ENCODE measurements at places on chromosomes 5 and 9.

GRCh38 chr5:139949710-139950109 is 93.4 kb downstream of the NRG2 start:
- DNase-seq, result no peak

DNA sequence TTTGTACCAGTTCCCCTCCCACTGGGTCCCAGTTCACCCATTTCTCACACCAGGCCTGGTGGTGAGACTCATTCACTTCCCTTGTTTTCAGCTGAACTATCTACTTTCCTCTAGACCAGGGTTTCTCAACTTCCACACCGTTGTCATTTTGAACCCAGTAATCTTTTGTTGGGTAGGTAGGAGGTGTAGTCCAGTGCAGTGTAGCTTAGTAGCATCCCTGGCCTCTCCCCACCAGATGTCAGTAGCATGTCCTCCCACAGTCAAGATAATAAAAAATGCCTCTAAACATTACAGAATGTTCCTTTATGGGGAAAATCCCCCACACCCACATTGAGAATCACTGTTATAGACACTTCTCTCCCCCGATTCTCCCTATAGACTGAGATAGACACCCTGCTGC is 299.1 kb downstream of the EPB41L4A start:
- no peak for DNase-seq

- no peak for DNase-seq
Measured at GRCh38 chr5:44002381-44002901, 386.8 kb downstream of the FGF10 start.

- no peak for DNase-seq
Measured at GRCh38 chr5:73892806-73893205, 266.8 kb downstream of the ARHGEF28 start.

DNA sequence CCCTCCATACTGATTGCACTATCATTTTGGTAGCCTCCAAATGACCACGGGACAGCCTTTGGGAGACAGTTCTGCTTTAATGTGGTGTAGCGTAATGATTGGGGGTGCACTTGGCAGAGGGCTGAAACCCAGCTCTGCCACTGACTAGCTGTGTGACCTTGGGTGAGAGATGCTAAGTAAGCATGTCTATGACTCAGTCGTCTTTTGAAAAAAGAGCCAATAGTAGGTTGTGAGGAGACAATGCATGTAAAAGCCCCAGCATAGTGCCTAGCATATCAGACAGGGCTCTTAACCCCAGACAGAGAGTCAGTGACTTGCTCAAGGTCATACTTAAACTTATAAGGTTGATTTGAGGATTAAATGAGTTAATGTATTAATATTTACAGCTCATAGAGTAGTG is 18.0 kb upstream of the CXCL14 start:
- no peak for DNase-seq

GRCh38 chr9:136907011-136907914 is 20.9 kb downstream of the TRAF2 start:
- no peak for DNase-seq

- no peak for DNase-seq
Measured at GRCh38 chr9:105296877-105297287, 52.4 kb downstream of the SLC44A1 start.

- DNase-seq, result no peak
Measured at GRCh38 chr5:60332244-60333004, 367.5 kb downstream of the DEPDC1B start.

DNA sequence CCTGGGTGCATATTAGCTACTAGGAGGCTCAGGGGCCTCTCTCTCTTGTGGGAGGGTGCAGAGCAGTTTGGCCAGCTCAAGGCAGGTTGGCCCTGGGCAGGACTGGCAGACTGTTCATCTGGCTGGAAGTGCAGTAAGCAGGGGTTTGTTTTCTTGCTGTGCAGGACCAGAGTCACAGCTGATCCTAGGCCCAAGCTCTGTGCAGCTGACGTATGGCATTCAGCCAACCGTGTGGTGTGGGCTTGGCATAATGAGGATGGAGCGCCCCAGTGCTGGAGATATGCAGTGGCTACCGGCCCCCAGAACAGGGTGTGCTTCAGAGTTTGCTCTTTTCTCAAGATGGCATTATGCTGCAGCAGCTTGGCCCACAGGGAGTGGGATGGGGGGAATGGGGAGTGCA is 31.0 kb upstream of the PHF24 start:
- DNase-seq, result peak; percentile 72

- no peak for DNase-seq
Measured at GRCh38 chr9:4861736-4862451, 69.2 kb downstream of the RCL1 start.

- peak; percentile 97 for DNase-seq
Measured at GRCh38 chr9:70413799-70414775, at the start of gene KLF9. TSS of gene KLF9 (minus strand) at chr9:70414657. CDS start at chr9:70413363, 1,294 bp downstream.

DNA sequence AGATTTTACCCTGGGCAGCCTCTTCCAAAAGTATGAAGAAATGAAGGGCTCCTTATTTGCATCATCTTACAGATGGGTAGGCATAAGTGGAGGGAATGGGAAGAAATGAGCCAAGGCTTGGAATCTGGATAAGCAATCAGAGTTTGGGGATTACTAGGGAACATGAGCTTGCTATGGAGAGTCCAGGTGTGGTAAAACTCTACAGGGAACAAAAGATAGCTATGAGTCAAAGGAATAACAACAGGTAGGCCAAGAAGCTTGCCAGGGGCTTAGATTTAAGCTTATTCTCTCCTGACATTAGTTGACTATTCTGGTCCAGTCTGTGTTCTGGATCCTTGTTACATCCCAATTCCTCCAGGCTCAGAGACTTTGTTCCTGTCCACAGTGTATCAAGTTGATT is 16.4 kb downstream of the RFK start:
- no peak for DNase-seq

DNA sequence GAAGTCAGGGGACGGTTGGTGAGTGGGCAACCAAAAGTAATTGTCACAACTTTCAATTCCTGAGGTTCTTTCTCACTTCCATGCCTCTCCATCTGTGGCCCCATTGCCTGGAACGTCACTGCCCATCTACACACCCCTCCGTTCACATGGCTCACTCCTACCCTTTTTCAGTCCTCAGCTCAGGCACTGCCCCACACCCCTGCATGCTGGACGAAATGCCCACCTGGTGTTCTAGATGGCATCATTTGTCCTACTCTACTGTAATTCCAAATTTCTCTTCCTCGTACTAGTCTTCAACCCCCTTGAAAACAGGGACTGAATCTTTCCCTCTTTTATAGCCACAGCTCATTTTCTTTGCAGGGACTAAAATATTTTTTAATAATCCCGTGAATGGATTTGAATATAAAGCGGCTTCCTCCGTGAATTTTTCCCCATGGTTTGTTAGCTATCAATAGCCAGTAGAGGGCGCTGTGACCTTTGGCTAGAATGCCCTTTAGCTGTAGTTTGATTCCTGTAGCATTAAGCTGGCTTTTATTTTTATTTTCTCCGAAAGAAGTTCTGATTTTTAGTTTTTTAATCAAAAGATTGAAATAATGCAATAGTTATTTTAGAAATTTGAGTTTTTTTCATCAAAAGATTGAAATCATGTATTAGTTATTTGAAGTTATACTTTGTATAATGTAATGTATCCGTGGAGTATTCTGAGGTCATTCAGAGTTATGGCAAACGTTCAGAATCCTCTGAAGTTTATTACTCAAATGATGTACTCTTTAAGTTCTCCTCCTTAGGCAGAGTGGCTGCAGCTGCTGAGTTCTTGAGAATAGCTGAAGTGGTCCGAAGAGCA is 232.1 kb downstream of the SH3GL2 start:
- peak; percentile 88 for DNase-seq

DNA sequence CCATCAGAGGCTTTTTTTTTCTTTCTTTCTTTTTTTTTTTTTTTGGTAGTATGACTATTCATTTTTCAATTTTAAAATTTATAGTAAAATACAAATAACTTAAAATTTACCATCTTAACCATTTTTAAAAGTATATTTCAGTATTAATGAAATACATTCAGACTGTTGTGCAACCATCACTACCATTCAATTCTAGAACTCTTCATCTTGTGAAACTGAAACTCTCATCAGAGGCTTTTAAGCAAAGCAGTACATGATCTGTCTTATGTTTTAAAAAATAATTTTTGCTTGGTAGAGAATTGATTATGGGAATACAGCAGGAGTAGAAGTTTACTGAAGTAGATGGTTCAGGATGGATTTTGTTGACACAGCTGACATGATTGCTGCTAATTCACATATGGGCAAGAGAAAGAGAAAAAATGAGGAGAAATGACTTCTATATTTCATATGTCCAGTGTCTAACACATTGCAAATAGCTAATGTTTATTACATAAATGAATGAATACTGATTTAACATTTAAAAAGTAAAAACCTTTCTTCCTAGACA is 13.4 kb downstream of the ELOVL7 start:
- no peak for DNase-seq

- peak; percentile 93 for DNase-seq
Measured at GRCh38 chr9:81686614-81687520, 2.5 kb downstream of the TLE1 start.

GRCh38 chr5:1480217-1480616 is 35.0 kb upstream of the SLC6A3 start:
- DNase-seq, result no peak

DNA sequence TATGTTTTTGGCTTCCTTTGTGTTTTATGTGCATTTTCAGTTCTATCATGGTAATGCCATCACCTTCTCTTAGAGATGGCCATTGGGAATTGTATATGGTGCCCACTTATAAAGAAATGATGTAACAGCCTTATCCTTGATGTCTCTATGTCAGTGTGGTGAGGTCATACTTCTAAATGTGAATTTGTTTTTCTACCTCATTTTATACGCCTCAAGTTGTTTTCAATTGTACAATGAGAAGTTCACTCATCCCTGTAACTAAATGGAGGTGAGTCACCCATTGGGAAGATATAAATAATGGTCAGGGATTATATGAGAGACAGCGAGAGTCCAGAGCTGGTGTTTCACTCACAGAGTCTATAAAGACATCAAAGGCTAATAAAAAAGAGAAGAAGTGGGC is 402.4 kb downstream of the AGTPBP1 start:
- no peak for DNase-seq

GRCh38 chr5:124414973-124415372 is 331.5 kb downstream of the ZNF608 start:
- DNase-seq, result no peak

GRCh38 chr9:3386753-3387152 is 139.0 kb downstream of the RFX3 start:
- DNase-seq, result no peak

DNA sequence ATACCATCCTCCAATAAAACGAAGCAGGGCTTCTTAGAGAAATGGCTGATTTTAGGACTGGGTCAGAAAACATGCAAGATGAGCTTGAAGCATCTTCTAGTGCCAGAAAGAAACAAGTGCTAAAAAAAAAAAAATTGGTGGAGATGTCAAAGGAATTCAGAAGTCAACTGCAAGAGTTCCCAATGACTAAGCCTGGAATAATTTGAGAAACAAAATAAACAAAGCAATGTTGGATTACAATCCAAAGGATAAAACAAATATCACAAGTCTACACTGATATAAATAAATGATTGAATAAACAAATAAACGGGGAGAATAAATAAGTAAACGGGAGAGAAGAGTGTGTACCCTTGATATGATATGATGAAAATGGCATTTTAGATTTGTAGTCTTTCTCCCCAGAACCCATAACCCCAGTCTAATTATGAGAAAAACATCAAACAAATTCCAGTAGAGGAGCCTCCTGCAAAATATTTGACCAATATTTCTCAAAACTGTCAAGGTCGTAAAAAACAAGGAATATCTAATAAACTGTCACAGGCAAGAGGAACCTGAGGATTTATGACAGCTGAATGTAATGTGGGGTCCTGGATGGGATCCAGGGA is 63.5 kb upstream of the CCL21 start:
- DNase-seq, result no peak

DNA sequence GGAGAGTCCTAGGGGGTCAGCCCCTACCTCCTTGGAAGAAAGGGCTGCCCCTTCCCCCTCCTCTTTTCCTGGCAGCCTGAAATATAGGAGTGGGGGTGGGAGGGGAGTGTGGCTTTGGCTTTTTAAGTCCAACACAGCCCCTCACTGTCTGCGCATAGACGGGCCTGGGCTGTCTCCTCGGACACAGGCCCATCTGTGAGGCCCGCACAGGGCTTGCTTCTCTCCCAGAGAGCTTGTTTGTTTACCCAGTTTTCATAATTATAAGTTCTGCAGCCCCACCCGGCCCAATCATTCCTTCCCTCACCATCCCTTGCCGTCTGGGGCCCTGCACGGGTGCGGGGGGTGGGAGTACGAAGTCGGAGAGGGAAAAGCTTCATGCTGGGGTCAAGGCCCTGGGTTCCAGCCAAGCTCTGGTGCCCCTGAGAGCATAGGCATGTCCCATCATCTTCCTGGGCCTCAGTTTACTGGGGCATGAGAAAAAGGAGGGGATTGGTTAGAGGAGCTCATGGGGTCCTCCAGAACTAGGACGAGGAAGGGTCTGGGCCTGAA is 54.0 kb upstream of the STXBP1 start:
- DNase-seq, result peak; percentile 72

DNA sequence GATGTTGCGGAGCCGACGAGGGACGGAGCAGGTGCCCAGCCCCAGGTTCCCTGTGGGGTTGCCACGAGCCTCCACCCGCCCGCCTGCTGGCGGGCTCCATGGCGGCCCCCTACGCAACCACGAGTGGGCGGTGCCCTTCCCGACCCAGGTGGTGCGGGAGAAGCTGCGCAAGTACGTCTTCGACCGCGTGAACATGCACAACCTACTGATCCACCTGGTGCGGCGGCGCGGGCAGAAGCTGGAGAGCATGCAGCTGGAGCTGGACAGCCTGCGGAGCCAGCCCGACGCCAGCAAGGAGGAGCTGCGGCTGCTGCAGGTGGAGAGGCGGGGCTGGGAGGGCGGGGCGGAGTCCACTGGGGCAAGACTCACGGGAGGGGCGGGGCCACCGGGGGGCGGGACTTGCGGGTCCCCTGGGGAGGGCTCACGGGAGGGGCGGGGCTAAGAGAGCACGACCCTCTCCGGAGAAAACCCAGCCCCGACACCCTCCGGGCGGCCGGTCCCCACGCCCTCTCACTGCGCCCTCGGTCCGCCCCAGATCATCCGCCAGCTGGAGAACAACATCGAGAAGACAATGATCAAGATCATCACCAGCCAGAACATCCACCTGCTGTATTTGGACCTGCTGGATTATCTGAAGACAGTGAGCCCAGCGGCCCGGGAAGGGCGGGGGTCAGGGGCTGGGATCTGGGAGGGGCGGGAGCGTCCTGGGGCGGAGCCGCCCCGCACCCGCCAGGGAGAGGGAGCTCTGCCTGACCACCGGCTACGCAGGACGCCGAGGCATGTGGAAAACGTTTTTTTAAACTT is 3.9 kb downstream of the CCDC183 start:
- DNase-seq, result peak; percentile 85

- DNase-seq, result no peak
Measured at GRCh38 chr5:157925786-157926671, 67.1 kb upstream of the CLINT1 start.

- DNase-seq, result no peak
Measured at GRCh38 chr5:84724683-84725082, 340.0 kb upstream of the EDIL3 start.

- no peak for DNase-seq
Measured at GRCh38 chr5:150601491-150602345, 38.7 kb upstream of the SYNPO start.
